ENCODE measurements at places on chromosomes 13 and 19.

- DNase-seq: no peak
These were observed 101.2 kb downstream of the ATP11A start for GRCh38 chr13:112790735-112791641.

DNA sequence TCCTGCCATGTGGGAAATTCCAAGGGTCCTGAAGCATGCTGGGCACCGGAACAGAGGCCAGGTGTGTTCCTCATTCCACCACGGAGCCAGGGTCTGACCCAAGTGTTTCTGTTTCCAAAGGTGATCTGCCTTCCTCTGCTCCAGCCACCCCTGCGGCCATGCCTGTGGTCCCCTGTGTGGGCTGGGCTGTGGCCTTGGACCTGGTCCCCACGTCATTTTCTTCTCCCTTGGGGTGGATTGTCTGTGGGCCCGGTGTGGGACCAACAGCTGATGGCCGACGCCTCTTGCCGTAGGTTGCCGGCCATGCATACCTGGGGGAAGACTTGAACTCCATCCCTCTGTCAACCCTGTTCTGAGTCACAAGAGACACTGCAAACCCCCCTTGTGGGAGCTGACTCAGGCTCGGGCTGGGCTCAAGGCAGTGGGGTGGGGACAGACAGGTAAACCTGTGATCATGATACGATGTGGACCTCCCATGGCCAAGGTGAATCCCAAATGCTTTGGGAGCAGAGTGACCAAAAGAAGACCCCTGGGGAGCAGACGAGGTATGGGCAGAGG, 35.0 kb downstream of the ATP11A start:
- no peak for DNase-seq

DNA sequence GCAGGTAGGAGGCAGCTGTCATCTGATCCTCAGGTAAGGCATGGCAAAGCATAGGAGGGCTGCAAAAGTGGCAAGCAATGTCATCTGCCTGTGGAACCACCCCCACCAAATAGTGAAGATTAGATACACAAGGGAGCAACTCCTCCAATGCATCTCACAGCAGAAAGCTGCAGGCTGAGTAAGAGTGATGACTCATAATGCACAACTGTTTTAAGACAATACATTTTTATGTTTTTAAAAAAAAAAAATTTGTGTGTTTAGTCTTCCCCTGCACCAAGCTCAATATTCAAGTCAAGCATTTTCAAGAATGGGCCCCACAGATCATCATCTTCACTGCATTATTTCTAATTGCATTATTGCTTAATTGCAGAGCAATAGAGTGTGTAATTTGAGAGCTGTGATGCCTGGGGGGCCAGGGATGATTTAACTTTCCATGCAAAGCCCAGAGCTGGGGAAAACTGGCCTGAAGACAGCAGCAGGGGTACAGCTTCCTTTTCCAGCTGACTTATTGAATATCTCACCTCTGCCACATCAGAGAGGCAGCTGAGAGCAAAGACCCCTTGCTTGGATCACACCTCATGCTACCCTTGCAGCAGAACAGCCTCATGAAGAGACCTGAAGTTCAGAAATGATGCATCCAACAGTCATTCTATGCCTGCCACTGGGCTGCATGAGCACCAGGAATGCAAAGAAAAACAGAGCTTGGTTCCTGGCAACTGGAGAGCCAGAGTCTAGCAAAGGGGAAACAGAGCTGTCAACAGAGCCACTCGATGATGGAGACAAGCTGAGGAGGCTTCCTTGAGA, 22.7 kb upstream of the POP4 start:
- DNase-seq: no peak

DNA sequence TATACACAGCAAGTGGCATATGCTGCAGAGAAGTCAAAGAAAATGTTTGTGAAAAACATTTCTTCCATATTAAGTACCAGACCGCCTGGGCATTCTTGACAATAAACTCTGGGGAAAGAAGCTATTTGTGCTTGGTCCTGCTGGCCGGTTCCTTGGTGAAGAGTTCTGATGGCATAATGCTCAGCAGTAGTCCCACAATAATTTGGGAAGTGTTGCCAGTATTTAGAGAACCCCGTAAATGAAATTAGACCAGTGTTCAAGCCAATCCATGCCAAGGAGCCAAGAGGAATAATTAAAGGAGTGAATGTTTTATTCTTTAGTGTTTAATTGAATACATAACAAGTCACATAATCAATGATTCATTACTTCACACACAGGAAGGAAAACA, 6.3 kb downstream of the KCTD12 start:
- DNase-seq: no peak

- no peak for DNase-seq
These were observed 2.5 kb downstream of the NFIC start for GRCh38 chr19:3368848-3369336.

DNA sequence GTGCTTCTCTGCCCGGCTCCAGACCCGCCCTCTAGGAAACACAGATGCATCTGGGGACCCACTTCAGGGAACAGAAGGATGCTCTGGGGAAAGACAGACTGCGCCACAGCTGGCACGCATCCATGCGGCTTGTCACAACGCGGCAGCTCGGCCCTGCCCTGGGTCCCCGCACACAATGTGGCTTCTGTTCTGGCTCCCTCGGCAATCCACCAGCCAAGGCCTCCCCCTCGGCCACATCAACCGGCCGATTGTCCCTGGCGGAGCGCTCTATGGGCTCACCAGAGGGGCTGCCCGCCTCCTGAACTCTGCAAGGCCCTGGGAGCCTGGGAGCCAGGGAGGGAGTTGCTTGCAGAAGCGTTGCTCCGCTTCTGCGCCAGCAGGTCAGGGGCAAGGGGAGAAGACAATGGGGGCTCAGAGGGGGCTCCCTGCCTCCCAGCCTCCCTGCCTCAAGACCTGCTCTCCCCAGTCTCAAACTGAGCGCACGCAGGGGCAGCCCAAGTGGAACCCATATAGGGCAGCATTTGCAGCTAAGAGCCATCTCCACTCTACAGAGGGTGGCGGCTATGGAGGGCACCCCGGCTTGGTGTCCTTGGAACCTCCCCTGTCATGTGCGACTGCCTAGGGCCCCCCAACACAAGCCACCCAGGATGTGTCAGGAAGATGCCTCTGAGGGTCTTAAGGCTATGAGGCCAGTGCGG, 37.9 kb downstream of the MLLT1 start:
- DNase-seq: no peak
